ENCODE measurements at places on chromosomes 4 and X. TPM values are rescaled to one million over a fixed set of nuclear protein-coding genes. Genes with fewer than 3 reads are reported as not detected.
A peak's percentile ranks its signal among the peaks of the same experiment; 100 is the strongest.

- no peak for DNase-seq
Observed at GRCh38 chr4:79472693-79473438, 64.8 kb upstream of the GK2 start.

Gene TNMD
- 4.4 TPM for total RNA-seq

Gene PPARGC1A
- total RNA-seq, result 0.54 TPM

- peak; percentile 89 for DNase-seq
Observed at GRCh38 chr4:140237616-140238350, 83.8 kb upstream of the MAML3 start.

Gene FHDC1
- 21.6 TPM for total RNA-seq

Gene TCEAL6
- 0.24 TPM for total RNA-seq

GRCh38 chr4:70674731-70675130 is 8.4 kb upstream of the JCHAIN start:
- DNase-seq, result no peak

GRCh38 chr4:108709234-108709633 is 53.6 kb downstream of the ETNPPL start:
- peak; percentile 12 for DNase-seq

DNA sequence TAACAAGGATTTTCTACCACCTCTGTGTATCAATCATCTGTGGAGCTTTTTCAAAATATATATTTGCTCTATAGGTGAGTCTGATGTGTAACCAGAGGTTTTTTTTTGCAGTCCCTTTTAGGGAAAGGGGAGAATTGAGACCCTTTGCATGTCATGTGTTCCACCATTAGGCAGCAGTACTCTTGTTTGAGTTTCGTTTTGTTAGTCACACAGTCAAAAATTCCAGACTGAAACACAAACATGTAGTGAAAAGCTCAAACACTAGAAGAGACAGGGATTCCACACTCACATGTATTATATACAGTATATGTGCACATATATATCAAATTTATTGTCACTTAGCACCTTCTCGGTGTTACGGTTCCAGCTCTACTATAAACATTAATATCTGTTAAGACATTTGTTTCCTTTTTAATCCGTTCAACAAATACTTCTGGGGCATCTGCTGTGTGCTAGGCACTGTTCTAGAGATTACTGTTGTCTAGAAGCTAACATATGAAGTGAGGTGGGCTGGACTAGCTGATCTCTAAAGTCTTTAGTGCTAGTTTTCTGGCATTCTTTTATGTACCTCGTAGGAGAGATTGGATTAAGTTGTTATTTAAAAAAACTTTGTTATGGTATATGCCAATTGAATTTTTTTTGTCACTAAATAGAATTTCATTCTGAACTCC is 5.5 kb downstream of the USP9X start:
- DNase-seq, result no peak

GRCh38 chrX:71953391-71953790 is 42.7 kb downstream of the NHSL2 start:
- DNase-seq, result no peak

Gene PLP1
- 49.9 TPM for total RNA-seq

GRCh38 chr4:155571184-155571944 is 95.3 kb upstream of the GUCY1A1 start:
- DNase-seq, result no peak

DNA sequence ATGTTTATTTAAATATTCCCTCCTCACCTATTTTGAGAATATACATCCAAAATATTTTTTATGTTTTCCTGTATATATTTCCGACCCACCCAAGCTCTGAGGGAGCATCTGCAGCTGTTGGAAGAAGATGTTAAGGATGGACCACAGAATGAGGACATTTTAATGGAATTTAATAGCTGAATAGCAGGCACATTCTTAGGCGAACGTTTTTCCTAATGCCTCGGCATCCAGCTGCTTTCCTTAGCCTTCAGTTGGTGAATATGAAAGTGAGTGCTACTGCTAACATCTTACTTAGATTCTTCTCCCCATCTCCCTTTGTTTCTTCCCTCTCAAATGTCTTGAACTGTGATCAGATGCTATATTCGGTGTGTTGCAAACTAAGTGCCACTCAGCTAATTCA is 158.0 kb upstream of the CTSO start:
- DNase-seq, result peak; percentile 55

Gene KLHL13
- 10.9 TPM for total RNA-seq

Gene SMIM31
- not detected for total RNA-seq

Gene HTN1
- total RNA-seq, result not detected

Gene CFAP299
- not detected for total RNA-seq

DNA sequence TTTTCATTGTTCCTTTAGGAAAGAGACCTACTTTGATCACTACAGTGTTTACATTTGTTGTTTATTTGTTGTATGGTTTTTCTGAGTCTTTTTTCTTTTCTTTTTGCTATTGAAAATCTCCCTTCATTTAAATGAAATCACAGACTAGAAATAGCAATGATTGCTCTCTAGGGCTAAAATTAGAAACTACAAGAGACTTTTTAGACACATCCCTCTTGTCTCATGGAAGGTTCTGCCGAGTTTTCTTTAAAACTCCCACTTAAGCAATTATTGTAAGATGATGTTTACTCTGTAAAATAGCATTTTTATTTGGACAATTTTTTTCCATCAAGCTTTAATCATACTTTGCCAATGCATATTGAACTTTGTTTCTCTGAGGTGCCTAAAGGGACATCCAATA is 136.6 kb downstream of the PALLD start:
- no peak for DNase-seq

Gene PITX2
- total RNA-seq, result 0.35 TPM

GRCh38 chr4:67549123-67549522 is 3.8 kb upstream of the CENPC start:
- no peak for DNase-seq

DNA sequence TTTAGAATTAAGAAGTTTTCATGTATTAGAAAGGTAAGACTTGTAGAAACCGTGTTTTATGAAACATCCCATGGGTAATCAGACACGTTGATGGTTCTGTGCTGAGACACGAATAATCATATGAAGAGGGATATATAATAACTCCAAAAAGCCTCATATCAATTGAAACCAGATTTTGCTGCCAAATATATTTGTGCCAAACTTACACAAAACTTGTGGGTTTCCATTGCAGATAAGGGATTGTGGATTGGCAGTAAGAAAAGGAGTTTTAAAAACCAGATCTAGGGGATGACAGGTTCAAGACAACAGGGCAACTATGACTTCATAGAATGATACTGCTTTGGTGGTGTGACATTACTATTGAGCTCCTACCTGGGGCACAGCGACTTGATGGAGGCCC is 616.1 kb downstream of the BCOR start:
- no peak for DNase-seq

DNA sequence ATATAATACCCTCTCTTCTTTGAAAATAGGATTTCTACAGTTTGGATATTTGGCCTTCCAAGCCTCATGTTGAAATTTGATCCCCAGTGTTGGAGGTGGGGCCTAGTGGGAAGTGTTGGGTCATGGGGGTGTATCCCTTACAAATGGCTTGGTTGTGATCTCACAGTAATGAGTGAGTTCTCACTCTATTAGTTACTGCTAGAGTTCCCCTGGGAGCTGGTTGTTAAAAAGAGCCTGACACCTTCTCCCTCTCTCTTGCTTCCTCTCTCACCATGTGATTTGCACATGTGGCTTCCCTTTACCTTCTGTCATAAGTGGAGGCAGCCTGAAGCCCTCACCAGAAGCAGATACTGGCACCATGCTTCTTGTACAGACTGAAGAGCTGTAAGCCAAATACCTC is 73.9 kb downstream of the HDAC8 start:
- peak; percentile 31 for DNase-seq

Gene FAM53A
- total RNA-seq, result 1.6 TPM

GRCh38 chr4:114396808-114397207 is 201.8 kb upstream of the UGT8 start:
- no peak for DNase-seq

Gene LGI2
- total RNA-seq, result 6.2 TPM

- no peak for DNase-seq
Observed at GRCh38 chr4:148634476-148634875, 192.3 kb upstream of the NR3C2 start.

GRCh38 chrX:30965767-30966166 is 76.7 kb upstream of the TAB3 start:
- no peak for DNase-seq

GRCh38 chrX:27860337-27860736 is 52.5 kb downstream of the MAGEB10 start:
- no peak for DNase-seq

DNA sequence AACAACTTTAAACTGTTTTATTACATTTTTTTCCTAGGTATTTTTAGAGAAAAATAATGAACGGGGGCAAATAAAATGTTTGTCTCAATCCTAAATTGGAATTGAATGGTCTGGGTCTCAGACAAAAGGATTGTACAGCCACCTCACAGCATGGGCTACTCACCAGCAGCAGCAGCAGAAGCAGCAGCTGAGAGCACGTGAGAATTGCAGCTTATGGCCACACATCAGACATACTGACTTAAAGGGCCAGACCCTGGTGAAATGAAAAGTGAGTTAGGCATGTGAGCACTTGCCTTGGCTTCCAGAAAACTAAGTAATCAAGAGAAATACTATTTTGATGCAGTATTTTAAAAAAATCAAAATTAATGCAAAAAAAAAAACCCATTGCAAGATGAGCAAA is 56.6 kb downstream of the AASDH start:
- no peak for DNase-seq

GRCh38 chr4:69860521-69861298 is 765 bp upstream of the SULT1E1 start:
- no peak for DNase-seq

GRCh38 chrX:21374163-21374993 is at the start of gene CNKSR2:
Gene CNKSR2, plus strand, starts transcription at chrX:21374418. Its CDS starts 480 bp downstream, at chrX:21374898.
- DNase-seq, result peak; percentile 74

DNA sequence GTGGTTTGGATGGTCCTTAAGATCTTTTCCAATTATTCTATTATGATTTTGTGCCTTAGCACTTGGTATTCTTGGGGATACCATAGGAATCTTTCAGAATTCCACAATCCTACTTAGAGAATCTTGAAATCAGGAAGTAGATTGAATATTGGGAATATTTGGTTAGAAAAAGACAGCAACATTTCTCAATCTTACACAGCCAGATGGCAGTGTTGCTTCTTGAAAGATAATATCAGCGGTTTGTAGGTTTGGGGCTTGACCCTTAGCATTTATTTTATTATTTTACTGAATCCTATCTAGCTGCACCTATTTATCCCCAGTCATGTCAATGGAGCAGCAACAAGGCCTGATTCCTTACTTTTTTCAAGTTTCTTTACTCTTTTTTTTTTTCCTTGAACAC is 28.6 kb downstream of the MAGEB1 start:
- DNase-seq, result peak; percentile 15

DNA sequence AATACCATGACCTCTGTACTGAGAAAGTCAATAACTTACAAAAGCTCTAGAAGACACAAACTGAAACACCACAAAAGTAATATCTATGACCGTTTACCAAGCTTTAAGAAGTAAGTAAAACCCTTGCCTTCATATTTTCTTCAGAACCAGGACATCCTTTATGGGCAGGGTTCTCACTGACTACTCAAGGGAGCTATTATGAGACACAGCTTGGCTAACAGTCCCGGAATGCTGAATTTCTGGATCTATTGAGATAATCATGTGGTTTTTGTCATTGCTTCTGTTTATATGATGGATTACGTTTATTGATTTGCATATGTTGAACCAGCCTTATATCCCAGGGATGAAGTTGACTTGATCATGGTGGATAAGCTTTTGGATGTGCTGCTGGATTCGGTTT is 19.9 kb upstream of the CDS1 start:
- no peak for DNase-seq

Gene EMCN
- not detected for total RNA-seq

Measured in GM23338 (cell line).